ENCODE measurements at places on chromosomes 5 and 9.
A peak's percentile ranks its signal among the peaks of the same experiment; 100 is the strongest.

GRCh38 chr9:4964540-4964939 lies 20.5 kb upstream of the JAK2 start:
- no peak for DNase-seq

GRCh38 chr9:91158286-91158685 lies 203.4 kb downstream of the AUH start:
- no peak for DNase-seq

DNA sequence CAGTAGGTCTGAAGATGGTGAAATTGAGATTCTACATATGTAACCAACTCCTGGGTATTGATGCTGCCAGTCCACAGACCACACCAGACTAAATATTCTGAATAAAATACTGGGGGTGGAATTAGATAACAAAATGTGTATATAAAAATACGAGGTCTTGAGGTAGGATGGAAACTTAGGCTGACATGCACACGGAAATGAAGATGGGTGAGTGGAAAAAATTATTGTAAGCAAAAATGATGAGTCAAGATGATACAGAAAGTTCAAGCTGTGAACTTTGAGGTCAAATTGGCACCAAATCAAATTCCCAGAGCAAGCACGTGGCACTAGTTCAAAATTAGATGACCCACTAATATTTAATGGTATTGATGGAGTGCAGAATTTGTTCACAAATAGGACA lies 713.4 kb upstream of the ACO1 start:
- DNase-seq = no peak

DNA sequence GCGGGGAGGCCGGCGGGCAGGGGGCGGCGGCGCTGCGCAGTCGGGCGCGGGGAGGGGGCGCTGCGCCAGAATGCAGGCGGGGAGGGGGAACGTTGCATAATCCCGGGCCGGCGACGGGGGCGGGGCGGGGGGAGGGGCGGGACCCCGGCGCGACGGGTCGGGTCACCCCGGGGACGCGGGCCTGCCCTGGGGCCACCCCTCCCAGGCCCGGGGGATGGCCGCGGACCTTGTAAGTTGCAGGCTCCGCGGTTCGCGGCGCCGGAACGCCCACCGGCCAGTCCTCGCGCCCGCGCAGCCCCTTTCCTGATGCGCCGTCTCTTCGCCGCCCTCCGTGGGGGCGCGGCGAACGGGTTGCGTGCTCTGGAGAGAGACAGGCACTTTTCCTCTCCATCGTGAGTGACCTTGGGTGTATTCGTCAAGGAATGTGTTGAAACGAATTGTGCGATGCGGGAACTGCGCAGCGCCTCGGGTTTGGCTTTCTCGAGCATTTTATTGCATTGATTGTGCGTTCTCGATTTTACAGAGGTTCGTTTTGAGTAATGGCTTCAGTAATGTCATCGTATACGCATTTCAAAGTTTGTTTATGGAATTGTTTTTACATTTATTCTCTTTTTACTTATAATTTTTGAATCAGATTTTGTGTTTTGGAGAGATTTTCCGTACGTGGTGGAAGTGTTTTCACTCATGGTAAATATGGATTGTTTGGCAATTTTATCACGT lies 802 bp downstream of the SPIN1 start:
- peak; percentile 9 for DNase-seq

- no peak for DNase-seq
Measured at GRCh38 chr5:143019614-143020515, 249.7 kb downstream of the ARHGAP26 start.

DNA sequence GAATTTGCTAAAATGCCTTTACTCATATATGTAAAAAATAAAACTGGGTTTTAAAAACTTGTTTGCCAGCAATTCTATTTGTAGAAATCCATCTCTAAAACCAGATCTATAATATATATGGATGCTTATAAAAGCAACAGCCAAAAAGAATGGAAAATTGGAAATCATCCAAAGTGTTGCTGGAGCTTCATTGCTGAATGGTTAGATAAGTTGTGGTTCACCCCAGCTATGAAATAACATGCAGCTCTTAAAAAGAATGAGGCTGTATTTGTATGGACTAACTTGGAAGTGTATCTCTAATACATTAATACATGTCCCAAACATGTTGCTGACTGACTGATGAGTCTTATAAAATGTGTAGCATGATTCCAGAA lies 76.2 kb downstream of the STK10 start:
- no peak for DNase-seq

DNA sequence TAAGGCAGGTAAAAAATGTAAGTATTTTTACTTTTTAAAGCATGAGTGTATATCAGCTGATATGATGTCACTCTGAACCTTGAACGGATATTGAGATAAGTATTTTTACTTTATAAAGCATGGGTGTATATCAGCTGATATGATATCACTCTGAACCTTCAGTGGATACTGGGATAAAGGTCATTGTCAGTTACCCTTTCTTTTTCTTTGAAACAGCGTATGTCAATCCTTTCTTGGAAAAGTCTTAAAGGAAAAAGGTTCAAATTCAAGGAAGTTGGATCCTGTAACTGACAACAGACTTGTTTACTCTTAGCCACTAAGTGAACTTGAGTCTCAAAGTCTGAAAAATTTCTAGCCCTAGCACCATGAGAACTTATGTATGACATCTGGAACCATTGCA lies 61.7 kb upstream of the IFNK start:
- DNase-seq = no peak

GRCh38 chr9:19127871-19128500 lies 694 bp upstream of the PLIN2 start:
- DNase-seq = peak; percentile 18

GRCh38 chr5:98108497-98108896 lies 665.0 kb upstream of the RGMB start:
- DNase-seq = no peak

GRCh38 chr9:135902655-135903357 lies 4.5 kb downstream of the CAMSAP1 start:
- DNase-seq = no peak

- DNase-seq = no peak
Measured at GRCh38 chr9:80557256-80557655, 985.5 kb downstream of the TLE4 start.

DNA sequence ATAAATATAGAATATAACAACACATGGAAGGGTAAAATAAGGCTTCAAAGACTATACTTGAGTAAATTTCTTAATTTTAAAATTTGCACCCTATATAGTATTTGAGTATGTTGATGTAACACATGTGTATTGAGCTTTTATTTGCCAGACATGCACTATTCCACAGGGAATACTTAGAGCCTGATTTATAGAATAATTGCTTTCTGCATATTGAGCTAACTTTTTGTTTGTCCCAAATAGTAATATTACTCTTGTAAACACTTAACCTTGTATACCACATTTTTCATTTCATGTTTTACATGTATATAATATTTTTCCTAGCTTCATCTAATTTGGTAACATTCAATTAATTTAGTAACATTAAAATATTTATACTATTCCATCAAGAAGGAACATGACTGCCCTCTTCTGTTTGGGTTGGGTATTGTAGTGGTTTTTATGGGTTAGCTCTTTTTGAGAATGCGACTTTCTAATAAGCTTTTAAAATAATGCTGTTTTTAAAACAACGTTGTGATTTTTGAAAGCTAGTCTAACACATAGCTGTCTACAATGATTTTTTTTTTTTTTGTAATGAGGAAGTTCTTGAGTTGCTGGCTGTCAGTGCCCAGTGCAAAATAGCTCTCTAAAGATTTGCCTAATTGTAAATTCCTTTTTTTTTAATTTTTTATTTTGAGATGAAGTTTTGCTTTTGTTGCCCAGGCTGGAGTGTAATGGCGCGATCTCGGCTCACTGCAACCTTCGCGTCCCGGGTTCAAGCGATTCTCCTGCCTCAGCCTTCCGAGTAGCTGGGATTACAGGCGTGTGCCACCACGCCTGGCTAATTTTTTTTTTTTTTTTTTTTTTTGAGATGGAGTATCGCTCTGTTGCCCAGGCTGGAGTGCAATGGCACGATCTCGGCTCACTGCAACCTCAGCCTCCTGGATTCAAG lies 4.8 kb downstream of the SUB1 start:
- peak; percentile 84 for DNase-seq

- no peak for DNase-seq
Measured at GRCh38 chr9:128632486-128632885, 24.2 kb downstream of the DYNC2I2 start.

GRCh38 chr9:134474055-134474370 lies 147.8 kb downstream of the RXRA start:
- no peak for DNase-seq

- DNase-seq = no peak
Measured at GRCh38 chr5:87195616-87196015, 72.1 kb upstream of the RASA1 start.

- DNase-seq = peak; percentile 33
Measured at GRCh38 chr9:73165911-73166310, 14.2 kb downstream of the ANXA1 start.

GRCh38 chr5:42655982-42656650 lies 100.5 kb upstream of the CCDC152 start:
- DNase-seq = no peak

DNA sequence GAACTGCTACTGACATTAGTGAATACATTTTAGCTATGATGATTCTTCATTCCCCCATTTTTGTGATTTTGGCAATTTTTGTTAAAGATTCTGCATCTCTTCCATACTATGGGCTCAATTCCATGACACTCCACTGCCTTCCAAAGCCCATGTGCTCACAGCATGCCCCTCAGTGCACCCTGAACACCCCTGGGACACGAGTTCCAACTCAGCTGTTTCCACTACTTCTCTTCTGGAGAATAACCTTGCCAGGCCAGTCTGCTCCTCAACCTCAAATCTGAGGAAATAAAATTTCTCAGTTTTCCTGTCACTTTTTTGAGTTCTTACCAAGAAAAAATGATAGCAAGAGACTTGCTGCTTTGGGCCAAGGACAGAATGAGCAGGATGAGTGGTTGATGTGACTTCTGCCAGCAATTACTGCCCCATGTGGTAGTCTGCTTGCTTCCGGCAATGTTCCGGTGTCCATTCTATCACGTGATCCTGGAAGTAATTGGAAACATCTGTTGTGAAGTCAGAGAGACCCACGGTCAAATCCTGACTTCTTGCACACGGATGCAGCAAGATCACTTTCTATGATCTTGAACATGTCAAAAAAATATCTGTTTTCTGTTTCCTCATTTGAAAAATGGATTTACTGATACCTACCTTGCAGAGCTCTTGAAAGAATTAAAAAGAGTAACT lies 58.3 kb downstream of the EGFLAM start:
- no peak for DNase-seq

DNA sequence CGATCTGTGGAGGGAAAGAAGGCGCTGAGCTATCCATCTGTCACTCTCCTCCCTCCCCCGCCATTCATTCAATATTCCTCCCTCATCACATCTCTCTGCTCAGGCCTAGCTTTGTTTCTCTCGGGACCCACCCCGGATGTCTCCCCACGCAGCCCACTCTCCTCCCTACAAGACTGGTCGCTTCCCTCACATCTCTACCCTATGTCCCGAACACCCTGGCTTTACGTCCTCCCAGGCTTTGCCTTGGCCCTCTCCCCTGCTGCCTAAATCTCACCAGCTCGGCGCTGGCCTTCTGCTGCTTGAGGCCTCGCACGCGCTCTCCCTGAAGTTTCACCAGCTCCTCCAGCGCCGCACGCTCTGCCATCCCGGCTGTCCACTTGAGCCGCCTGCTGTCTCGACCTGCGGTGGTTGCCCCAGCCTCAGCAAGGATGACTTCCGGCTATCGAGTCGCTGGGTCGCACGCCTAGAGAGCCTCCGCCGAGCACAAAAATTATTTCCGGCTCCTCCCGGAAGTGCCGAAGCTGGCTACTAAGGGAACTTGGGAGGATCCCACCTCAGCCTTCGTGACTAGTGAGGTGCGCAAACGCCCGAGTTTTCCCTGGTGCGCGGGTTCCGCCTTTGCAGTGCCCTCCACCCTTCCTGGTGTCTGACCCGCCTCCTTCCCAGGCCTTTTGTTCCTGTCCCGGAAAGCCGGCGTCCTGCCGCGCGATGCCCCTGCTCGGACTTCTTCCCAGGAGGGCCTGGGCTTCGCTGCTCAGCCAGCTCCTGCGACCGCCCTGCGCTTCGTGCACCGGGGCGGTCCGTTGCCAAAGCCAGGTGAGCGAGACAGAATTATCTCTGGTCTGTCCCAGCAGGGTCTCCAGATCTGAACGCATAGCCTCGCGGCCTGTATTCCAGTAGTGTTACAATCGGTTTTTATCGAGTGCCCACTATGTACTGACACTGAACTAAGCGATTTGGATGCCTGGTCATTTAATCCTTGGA lies at the start of the genes HARS1 and HARS2:
Gene HARS1, minus strand, starts transcription at position 430 of the 984 bp plus-strand sequence. Its CDS starts 66 bp downstream, at position 364.
Gene HARS2, plus strand, starts transcription at position 515 of the 984 bp plus-strand sequence. Its CDS starts 194 bp downstream, at position 709.
- peak; percentile 89 for DNase-seq

DNA sequence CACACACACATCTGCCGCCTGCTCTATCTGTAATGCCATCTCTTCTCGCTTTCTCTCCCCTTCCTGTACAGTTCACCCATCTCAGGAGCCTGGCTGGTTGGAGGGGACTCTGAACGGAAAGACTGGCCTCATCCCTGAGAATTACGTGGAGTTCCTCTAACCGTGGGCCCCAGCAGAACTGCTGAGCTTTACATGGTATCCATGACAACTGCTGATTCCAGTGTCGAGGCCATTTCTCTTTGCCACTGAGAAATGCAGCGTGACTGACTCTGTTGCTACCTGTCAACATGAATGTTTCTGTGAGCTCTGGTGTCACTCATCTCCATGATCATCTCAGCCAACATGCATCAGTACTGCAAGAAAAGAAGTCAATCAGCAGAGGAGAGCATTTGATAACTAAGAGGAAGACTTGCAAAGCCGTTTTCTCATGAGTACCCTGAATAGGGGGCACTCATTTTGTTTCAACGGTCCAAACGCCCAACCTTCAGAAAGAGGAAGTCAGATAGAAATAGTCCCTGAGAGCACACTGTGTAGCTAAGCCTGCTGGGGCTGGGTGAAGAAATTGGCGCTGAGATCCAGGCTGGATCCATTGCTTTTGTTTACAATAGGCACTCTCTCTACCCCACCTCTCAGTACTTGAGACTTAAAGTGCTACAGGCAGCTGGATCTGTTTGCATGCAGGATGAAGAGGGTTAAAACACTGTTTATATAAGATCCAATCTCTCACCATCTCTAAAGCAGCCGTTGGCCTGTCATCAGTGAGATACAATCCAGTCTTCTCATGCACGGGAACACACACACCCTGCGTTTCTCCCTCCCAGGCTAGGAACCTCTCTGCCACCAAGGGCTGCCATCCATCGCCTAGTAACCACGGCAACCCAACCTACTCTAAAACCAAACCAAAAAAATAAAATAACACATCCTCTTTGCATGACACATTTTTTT lies 180.9 kb downstream of the NR3C1 start:
- DNase-seq = peak; percentile 56

DNA sequence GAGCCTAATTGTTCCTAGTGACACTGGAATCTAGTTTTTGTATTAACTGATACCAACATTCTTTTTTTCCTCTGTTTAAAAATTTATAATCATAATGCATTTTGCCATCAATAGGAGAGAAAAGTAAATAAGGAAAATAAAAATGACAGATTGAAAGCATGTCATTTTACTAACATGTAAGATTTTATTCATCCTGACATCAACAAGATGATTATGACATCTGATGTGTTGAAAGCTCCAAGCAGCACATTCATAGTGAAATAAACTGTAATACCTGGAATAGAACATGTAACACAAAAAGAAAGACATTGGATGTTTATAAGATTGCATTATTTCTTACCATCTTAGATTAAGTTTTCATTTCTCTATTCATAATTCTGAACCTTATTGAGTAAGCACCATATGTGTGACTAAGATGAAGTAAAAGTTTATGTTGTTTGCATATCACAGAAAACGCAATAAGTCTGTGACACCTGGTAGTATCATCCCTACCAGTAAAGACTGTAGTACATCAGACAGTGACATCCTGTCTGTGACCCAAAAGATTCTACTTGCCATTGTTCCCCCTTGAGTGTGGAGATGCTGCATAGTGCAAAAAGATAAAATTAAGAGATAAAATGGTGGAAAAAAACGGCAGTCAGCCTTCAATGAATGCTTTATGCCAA lies 225.6 kb downstream of the PCSK5 start:
- no peak for DNase-seq

Measured in CD4-positive, alpha-beta T cell treated with Interferon alpha-2 for 1 hour (primary cell).